A549 treated with CpdA at 1 μM for 4 hours (cell line): ENCODE measurements at places on chromosomes 2 and 18. TPM values are rescaled to one million over a fixed set of nuclear protein-coding genes. Genes with fewer than 3 reads are reported as not detected.

The MITD1 gene
- 27.1 to 37.5 TPM (median 28.5 TPM) in 5 replicates for total RNA-seq

The AGAP1 gene
- 18.8 to 28.3 TPM (median 25.7 TPM) in 5 replicates for total RNA-seq

The LRPPRC gene
- 90.0 to 106 TPM (median 103 TPM) in 5 replicates for total RNA-seq

The TMEM247 gene
- total RNA-seq = not detected in 5 replicates
